ENCODE measurements at places on chromosomes 11 and 22.

- no peak for DNase-seq
Observed at GRCh38 chr11:10414659-10415058, 40.4 kb upstream of the AMPD3 start.

- DNase-seq, result no peak
Observed at GRCh38 chr11:73384125-73384441, 7.9 kb downstream of the RELT start.

GRCh38 chr11:118046964-118047700 lies 29.7 kb upstream of the TMPRSS4 start:
- DNase-seq, result no peak

DNA sequence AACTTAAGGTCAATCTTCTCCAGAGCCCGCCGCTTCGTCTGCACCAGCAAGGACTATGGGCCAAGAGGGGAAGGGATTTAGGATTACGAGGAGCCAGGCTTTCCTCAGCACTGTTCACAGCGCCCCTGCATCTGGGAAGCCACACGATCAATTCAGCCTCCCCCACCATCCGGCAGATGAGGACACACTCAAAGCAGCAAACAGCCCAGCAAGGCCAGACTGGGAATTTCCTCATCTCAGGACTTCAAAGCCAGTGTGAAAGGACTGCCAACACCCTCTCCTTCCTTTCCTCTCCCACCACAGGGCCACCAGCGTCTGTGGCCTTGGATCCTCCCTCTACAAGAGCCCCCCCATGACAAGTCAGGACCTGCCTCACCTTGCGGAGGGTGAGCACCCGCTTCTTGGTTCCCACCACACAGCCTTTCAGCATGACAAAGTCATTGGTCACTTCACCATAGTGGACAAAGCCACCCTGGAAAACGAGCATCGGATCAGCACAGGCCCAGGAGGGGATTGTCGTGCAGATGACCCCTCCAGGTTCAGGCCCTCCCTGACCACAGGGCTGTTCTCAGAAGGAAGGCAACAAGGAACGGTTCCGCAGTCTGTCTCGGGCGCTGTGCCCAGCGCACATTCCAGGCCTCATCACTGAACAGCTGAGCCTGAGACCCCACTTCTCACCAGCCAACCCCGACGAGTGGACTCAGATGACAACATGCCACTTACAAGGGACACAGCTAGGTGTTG lies 6.0 kb downstream of the RPL3 start:
- DNase-seq, result no peak

DNA sequence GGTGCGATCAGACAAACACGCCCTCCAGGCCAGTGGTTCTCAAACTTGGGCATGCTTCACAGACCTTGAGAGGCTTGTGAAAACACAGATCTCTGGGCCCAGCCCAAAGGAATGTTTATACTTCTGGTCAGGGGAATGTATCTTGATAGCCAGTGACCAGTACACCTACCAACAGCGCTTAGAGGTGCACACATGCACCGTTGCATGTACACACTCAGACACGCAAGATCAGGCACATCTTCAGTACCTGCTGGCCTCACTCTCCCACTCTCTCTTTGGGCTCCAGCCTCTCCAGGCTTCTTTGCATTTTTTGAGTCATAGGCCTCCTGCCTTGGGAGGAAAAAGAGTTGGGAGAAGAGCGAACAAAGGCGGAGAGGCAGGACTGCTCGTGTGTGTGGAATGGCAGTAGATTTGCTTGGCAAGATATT lies 11.7 kb upstream of the FXYD6 start:
- DNase-seq, result no peak

- no peak for DNase-seq
Observed at GRCh38 chr11:121535129-121535796, 82.5 kb upstream of the SORL1-AS1 start.

- no peak for DNase-seq
Observed at GRCh38 chr11:125762445-125762844, 16.2 kb downstream of the PATE2 start.

DNA sequence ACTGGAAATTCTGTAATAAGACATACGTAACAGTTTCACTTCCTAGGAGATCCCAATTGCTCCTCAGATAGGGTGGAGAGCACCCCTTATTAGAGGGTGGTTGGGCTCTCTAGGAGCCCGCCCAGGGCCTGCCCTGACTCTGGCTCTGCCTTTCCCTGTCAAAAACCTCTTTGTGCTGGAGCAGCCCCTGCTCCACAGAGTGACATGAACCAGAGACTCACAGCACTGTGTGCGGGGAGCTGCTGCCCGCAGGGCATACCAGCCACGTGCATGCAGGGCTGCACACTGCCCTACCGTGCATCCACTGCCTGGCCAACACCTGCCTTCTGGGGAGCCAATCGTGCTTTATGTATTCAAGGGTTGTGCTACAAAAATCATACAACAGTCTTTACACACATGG lies 24.3 kb downstream of the KCNQ1OT1 start:
- no peak for DNase-seq
